ENCODE measurements at places on chromosomes 16 and 17.

GRCh38 chr17:7388856-7389255 lies 5.5 kb downstream of the PLSCR3 start:
- DNase-seq = no peak

DNA sequence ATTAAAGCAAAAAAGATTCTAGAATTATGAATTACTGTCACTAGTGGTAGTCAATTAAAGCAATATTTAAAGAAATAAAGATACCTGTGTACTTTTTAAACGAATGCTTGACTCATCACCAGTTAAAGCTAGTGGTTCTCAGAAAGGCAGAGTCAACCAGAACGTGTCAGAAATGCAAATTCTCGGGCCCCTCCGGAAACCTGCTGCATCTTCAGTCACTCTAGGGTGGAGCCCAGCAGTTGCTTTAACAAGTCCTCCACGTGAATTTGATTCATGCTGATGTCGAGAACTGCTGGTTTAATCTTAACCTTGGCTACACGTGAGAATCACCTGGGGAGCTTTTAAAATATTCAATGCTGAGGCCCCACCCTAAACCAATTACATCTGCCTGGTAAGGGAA lies 169.8 kb upstream of the SDK2 start:
- DNase-seq = no peak

DNA sequence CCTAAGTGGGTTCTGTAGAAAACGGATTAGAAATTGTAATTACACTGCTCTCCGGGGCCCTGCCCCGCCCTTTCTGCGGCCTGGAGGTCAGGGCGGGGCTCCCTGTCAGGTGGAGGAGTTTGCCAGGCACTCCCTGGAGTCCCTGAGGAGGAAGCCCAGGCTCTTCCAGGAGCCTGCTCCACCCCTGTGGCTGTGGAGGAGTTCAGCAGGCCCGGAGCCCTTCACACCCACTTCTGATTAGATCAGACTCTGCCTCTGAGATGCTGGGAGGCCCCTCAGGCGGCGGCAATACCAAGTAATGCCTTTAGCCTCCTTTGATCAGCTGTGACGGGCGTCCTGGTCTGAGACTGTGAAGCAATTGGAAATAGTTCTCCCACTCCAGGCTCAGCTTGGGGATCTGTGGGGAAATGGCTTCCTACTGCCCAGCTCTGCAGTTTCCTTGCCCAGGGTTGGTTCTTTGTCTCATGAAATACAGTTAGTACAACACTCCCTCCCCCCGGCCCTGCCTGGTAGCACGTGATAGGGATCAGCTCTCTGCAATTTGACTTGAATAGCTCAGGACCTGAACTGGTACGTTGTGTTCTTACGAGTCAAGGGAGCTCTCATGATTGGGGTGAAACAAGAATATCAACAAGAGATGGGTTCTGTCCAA lies 22.3 kb downstream of the BAIAP2 start:
- DNase-seq = no peak

DNA sequence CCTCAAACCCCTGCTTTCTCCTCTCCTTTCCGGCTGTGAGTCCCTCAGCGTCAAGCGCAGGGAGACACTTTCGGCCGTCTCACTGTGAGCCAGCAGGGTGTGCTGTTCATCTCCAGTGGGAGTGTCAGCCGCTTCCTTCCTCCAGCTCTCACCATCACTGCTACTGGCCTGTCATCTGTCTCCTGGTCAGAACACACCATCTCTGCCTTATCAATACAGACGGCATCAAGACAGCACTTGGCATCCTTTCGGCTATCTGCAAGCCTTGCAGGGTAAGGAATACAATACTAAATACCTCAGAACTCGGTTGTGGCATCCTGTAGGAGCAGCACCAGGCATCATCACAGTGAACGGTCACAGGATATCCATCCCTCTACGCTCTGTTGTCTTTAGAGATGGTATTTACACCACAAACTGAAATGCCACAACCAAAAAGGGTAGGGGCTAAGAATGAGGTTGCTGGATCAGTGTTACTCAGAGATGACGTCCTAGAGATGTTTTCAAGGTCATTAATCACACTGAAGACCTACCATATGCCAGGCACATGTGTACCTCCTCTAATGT lies 20.7 kb upstream of the CMTM4 start:
- no peak for DNase-seq

- no peak for DNase-seq
Measured at GRCh38 chr17:74671031-74671771, 41.5 kb downstream of the CD300LF start.

DNA sequence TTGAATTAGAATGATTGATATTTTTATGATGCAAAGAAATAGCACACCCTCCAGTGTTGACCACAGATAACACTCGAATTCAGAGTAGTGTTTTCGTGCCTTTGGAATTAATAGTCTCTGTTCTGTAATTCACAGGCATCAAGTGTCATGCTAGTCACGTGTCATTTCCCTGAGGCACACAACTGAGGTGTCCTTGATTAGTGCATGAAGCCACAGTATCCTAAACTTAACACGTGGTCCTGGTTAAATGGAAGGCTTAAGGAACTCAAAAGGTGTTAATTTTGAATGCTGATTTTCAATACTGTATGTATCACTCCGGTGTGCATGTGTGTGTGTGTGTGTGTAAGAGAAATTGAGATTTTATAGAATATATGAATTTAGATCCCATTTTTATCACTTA lies 625.6 kb downstream of the TMEM114 start:
- no peak for DNase-seq

DNA sequence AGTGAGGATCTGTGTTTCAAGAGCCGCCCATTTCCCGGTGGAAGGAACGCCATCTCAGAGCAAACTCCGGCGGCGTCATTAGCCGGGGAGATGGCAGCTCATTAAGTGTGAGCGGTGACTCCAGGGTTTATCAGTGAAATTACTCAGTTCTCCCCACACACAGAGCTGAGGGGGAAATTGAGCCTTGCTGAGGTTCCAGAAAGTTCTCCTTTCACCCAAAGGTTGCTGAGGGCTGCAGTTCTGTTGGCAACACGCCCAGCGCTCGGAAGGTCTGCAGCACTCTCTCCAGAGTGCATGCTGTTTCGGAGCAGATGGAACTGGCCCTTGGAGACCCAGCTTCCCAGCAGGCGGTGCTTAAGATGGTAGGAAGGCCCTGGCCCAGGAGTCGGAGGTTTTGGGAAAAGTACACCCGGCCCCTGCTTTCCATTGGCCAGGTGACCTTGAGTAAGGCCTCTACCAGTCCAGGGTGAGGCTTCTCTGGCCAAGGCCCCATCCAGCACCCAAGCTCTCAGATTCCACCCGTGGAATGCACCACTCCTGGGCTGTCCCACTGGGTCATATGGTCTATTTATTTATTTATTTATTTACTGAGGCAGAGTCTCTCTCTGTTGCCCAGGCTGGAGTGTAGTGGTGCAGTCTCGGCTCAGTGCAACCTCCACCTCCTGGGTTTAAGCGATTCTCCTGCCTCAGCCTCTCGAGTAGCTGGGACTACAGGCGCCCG lies 167.7 kb upstream of the CIBAR2 start:
- no peak for DNase-seq

- no peak for DNase-seq
Measured at GRCh38 chr17:32458371-32458770, 14.1 kb downstream of the PSMD11 start.
